ENCODE measurements at places on chromosomes 16 and 17. TPM values are rescaled to one million over a fixed set of nuclear protein-coding genes. Genes with fewer than 3 reads are reported as not detected.

Gene RSKR
- 14.1 TPM for total RNA-seq

DNA sequence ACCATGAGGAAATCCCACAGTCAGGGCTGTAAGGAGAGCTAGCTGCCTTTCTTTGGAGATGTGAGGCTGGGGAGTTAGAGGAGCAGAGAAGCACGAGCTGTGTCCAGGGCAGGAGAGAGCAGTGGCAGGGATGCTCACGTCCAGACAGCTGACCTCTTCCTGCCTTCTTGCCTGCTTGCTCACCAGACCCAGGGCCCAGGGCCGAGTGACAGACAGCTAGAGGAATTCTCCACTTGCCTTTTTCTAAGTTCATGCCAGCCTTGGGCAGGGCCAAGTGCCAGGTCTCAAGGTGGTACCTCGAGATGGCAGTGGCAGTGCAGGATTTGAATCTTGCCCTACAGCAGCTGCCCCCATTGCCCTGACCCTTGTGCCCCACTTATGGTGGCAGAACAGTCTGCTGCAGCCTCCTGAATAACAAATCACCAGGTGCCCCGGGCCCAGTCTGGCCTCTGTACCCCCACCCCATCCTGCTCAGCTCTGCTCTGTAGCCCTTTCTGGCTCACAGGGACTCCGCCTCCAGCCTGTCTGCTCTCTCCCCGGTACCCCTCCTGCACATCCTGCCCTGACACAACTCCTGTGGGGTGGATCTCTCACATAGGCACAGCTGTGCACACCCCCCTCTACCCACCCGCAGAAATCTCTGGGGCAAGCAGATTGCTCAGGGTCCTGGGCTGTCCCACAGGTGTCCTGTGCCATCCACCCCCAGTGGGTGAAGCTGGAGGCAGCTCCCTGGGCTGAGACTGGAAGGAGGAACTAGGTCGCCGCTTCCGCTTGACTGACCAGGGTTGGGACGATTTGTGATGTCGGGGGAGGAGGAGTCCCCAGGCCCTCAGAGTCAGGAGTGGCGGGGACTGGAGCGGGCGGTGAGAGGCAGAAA, 25.9 kb downstream of the GRIN2C start:
- DNase-seq = peak; percentile 63

DNA sequence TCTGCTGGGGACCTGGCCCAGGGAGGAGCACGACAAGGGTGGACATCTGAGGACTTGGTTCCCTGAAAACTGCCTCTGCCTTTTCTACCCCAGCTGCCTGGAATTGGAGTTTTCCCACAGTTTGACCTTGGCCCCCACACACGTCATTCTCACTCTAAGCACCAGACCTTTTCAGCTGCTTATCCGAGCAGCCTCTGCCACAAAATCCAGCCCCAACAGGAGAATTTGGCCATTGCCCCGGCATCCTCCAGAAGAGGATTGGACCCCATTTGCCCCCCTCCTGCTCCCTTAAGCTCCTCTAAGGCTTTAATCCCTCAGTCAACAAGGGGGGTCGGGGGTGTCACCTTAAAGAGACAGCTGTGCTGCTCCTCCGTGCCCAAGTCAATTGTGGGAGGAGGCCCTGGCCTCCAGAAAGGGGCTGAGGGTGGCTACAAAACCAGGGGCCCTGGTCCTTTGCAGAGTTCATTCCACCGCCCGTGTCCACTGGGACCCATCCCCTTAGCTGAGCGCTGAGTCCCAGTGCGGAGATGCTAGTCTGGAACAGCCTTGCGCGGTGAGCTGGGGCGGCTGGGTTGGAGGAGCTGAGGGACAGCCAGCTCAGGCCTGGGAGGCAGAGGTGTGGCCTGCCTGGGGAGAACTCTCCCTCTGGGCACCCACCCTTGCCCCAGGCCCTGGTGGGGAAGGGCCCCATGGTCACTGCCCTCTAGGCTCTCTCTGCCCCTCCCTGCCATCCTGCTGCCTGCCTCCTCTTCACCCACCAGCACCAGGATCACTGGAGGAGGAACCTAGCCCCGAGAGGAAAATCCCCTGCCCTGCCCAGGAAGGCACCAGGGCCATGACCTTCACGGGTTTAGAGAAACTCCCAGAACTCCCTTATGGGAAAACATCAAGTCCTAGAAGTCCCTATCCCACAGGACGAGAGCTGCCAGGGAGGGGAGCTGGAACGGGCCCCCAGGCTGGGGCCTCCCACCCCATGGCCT, 18.8 kb downstream of the TTYH2 start:
- DNase-seq = no peak

DNA sequence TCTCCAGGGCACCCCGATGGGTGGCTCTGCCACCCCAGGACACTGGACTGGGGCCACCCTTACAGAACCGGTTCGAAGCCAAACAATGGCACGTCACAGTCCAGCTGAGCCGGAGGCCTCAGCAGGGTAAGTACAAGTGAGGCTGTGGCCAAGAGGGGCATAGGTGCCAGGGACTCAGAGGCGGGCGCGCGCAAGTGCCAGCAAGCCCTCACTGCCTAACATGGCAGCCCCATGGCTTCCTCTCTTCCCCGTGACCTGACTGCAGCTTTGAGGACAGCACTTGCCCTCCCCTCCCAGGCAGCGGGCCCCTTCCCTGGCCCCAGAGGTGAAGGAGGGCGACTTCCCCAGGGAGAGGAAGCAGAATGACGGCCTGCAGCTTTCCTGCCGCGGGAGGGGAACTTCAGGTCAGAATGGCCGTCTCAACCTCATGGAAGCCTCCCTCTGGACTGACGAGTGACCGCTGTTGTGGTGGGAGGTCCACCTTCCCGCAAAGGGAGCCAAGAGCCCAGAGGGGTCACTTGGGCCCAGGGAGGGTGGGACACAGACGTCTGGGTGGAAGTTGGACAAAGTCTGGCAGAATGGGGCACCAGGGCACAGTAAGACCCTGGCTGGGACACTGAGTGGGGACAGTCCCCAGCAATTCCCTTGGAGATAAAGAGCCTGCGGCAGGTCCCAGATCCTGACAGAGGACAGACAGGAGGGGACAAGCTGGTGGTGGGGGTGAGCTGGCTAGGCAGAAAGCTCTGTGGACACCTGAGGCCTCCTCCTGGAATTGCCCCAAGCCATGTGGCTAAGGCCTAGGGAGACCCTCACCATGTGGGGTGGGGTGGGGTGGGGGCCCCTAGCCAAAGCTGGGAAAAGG, 52.1 kb upstream of the TOB1 start:
- DNase-seq = no peak

DNA sequence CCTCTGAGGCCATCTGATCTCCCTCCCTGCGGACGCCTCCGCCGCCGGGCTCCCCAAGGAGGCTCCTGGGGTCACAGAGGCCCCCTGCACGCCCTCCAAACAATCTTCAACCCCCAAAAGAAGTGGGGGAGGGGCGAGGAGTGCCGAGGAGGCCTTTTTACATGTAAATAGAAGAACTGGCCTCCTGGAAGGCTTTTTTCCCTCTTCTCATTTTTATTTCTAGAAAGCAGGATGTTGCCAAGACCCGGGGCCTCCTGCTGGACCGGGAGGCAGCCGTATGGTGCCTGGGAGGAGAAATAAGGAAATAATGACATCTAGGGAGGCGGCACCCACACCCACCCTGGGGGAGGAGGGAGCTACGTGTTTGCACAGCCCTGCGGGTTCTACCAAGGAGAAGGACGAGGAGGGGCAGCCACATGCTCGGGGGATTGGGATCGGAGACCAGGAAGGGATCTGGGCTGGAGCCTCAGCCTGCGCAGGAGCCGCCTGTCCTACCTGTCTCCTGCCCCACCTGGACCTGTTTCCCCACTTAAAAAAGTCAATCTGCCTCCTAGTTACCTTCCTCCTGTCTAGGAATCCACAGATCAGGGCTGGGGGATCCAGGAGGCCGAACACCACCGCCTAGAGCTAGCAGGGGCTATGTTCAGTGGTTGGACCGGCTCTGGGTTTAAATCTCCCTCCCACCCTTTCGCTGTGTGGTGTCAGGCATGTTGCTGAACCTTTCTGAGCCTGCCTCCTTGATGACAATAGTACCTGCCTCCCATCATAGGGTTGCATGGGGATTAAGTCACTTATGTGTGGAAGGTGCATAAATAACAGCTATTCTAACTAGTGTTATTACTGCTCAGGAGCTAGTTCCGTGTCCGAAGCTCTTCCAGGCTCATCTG, 175.7 kb upstream of the GSE1 start:
- DNase-seq = peak; percentile 76

- DNase-seq = no peak
Measured at GRCh38 chr16:28482026-28482425, 9.8 kb downstream of the CLN3 start.

DNA sequence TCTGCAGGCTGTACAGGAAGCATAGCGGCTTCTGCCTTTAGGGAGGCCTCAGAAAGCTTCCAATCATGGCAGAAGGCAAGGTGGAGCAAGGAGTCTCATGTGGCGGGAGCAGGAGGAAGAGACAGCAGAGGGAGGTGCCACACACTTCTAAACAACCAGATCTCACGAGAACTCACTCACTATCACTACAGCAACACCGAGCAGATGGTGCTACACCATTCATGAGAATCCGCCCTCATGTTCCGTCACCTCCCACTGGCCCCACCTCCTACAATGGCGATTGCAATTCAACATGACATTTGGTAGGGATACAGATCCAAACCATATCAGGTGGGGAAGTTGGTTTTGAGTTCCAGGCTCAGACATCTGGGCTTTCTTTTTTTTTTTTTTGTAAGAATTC, 31.9 kb upstream of the NUDT7 start:
- DNase-seq = no peak

GRCh38 chr16:64121473-64121872, 1000.4 kb downstream of the CDH11 start:
- DNase-seq = no peak

GRCh38 chr17:45851022-45851421, 6.3 kb downstream of the SPPL2C start:
- DNase-seq = no peak

- no peak for DNase-seq
Measured at GRCh38 chr16:17324451-17324850, 146.3 kb downstream of the XYLT1 start.

DNA sequence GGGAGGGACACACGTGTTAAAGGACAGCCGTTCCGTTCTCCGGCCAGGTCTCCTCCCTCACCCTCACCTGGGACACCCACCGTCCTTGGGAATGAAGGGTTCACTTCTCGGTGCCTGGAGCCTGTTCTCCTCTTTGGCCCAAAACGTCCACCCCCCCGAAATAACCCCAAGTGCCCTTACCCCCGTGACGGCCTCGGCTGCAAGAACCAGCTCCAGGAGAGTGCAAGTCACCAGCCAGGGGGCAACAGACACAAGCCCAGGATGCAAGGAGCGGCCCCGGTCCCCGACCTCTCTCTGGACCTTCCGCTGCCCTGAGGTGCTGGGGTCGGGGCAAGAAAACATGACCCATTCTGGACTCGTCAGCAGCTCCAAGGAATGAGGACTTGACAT, 20.0 kb upstream of the UBE2I start:
- DNase-seq = no peak

DNA sequence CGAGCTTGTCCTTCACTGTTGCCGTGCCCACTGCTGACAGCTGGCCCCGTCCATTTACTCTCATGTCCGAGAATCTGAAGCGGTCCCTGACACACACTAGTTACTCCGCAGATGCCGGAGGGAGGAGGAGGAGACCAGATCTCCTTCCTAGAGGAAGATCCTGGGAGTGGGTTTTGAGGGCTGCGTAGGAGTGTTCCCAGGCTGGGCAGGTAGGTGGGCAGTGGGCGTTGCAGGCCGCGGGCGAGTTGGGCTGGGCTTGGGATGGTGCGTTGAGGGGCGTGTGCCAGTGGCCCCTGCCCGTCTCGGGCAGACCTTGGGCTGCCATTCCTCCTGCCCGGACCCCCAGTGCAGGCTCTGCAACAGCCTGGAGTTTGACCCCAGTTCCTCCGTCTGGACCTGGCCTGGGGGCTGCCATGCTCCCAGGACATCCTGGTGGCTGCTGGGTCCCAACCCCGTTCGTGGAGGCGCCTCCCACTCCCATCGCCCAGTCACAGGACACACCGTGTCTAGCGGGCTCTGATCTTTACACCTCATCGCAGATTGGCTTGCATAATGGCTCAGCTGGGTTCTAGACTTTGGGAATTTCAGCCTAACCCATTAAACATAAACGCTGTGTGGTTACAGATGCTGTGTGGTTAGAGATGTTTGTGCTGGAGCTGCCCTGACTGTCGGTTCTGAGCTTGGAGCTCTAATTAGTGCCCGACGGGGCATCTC, 22.8 kb downstream of the CACNA1H start:
- DNase-seq = no peak
